ENCODE measurements at places on chromosomes 3 and 15.

GRCh38 chr3:189936201-189936945, 184.3 kb downstream of the P3H2 start:
- no peak for DNase-seq

DNA sequence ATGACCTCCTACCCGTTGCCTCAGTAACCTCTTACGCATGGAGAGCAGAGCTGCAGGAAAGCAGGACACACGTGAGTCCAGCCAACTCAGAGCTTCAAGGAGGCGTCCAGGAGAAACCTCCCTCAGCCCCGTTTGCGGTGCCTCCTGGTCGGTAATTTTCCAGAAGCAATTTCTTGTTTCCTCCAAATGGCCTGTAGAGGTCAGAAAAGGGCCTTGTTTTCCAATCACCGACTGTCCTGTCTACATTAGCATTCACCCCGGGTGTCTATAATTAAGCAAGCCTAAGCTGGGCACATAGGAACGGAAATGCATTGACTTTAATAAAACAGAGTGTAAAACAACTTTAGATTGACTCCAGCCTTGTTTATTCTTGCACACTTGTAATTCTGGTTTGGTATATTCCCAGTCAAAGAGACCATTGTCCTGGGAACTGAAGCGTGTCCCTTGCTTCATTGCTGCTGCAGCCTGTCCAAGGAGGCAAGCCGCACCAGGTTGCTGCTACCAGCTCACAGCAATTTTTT, 836.2 kb downstream of the AGBL1 start:
- no peak for DNase-seq

- DNase-seq, result no peak
Measured at GRCh38 chr3:16807391-16807790, 77.4 kb upstream of the PLCL2 start.

DNA sequence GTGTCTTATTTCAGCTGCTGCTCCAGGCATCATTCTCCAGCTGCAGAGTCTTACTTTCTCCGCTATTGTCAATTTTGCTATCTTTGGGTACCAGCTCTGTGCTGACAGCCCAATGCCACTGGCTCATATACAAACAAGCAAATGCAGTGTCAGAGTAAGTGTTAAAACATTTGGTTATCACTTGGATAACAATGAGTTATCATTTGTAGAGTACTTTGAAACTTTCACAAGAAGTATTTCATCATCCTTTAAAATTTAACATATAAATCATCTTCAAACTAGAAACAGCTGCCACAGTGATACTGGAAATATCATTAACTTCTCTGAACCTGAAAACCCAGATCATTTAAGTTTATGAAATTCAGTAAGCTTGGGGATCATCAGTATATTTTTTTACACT, 13.8 kb downstream of the TSPAN3 start:
- no peak for DNase-seq

DNA sequence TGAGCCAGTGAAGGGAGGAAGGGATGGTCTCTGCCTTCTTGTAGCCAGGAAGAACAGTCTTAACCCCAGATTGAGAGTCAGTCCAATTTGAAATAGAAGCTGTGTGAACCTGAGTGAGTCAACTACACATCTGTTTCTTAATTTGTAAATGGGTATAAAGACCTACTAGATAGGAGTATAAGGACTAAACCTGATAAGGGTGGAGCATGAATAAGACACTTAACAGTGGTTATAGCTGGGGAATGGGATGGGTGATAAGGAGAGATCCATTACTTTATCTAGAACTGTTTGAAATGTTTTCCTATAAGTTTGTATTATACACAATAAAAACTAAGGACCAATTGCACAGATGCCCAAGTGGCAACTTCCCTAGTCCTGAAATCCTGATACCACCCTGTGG, 1.4 kb downstream of the MAN2C1 start:
- no peak for DNase-seq

Measured in stimulated activated naive CD8-positive, alpha-beta T cell treated with anti-CD3 and anti-CD28 coated beads, Interleukin-15, Interleukin-2, amounts not matched to agents 100 U/mL and 50 U/mL, for 24 hours (primary cell).